SJSA1 (cell line): ENCODE measurements at places on chromosomes 4 and X. TPM values are rescaled to one million over a fixed set of nuclear protein-coding genes. Genes with fewer than 3 reads are reported as not detected.

DNA sequence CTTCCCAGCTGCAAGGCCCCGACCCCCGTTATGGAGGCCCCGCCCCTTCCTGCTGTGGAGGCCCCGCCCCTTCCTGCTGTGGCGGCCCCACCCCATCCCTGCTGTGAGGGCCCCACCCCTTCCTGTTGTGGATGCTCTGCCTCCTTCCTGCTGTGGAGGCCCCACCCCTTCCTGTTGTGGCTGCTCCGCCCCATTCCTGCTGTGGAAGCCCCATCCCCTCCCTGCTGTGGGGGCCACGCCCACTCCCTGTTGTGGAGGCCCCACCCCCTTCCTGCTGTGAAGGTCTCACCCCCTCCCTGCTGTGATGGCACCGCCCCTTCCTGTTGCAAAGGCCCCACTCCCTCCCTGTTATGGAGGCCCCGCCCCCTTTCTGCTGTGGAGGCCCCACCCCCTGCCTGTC lies 104.9 kb upstream of the PSAPL1 start:
- peak; percentile 54 for DNase-seq

NALF2 gene
- not detected in 2 replicates for total RNA-seq

- DNase-seq = no peak
Measured at GRCh38 chr4:70515367-70516250, 2.8 kb upstream of the AMTN start.

DNA sequence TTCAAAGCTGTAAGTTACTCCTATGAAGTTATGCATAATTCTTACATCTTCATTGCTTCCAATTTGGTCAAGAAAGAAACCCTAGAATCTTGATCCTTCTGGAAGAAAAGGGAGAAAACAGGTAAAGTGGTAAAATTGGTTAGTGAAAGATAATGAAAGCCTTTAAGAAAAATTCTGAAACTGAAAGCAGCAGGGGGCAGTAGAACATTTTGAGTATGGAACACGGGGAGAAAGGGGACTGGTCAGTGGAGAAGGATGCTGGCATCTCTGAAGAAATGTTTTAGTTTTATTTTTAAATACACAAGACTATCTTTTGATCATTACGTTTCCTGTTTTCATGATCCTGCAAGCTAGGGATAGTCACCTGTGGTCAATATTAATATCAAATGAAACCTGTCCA lies 54.3 kb downstream of the SLIT2 start:
- DNase-seq = no peak

CT45A9 gene
- total RNA-seq = not detected in 2 replicates

GRCh38 chr4:81796790-81797528 lies 325.3 kb upstream of the RASGEF1B start:
- DNase-seq = no peak

DNA sequence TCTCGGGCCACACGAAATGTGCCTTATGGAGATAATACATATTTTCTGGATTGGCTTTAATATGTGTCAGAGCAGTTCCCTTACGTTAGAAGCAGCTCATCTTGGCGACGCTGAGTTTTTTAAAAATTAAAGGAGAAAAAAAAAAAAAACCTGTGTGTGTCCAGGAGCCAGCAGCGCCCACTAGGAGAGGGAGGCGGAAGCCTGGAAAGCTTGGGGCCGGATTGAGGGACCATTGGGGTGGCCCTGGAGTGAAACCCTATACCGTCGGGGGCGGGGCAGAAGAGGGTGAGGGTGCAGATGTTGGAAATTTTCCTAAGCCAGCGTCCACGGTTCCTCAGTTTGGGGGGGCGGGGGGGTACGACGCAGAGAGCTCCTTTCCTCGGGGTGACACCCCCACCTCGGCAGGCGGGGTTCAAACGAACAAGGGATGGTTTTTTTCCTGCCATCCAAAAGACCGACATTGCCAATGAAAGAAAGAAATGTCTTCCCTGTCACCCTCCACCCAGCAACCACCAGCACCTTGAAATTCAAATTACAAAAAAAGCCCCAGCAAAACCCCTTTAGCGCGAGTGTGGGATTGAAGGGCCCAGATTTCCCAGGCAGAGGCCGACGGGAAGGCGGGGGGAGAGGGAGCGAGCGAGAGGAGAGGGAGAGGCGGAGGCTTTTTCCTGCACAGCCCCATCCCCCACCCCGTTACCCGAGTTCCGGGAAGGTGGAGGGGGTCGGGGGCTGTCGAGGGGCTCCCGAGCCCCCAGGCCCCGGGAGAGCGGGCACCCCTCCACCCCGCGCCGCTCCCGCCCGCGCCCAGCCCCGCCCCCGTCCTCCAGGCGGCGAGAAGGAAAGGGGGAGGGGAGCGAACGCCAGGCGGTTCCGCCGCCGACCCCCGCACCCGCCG lies 859 bp downstream of the SMARCA1 start:
- DNase-seq = peak; percentile 62

AMER1 gene
- 2.3 and 3.4 TPM in 2 replicates for total RNA-seq

DNA sequence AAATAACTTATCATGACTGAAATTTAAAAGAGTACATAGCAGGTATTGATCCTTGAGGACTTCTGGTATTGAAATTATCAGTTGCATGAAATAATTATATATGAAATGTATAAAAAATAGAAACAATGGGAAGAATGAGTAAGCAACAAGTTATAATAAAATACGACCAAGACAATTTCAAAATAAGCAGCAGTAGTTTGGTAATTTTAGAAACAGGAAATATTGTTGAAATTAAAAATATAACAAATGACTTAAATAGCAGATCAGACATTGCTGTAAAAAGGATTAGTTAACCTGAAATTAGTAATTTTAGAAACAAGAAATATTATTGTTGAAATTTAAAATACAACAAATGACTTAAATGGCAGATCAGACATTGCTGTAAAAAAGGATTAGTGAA lies 152.3 kb downstream of the BTC start:
- no peak for DNase-seq

DNA sequence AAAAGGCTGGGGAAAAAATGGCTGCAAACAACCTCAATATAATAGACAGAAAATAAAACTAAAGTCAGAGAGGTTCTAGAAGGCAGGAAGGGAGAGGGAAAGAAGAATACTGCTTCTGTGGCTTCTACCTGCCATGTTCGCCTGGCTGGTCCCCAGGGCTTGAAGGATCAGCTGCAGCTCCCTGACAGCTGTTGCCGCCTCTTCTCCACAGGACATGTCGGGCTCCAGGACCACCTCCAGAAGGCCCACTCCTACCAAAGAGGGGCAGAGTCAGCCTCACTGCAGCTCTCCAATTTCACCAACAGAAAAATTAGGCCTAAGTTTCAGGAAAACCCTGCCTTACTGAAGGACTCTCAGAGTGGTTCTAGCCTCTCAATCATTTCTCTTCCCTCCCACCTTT lies 44.9 kb downstream of the GATB start:
- no peak for DNase-seq

GUCY1A1 gene
- not detected in 2 replicates for total RNA-seq

RHOXF2B gene
- total RNA-seq = not detected in 2 replicates

GRCh38 chr4:93480452-93480851 lies 348.1 kb upstream of the ATOH1 start:
- DNase-seq = no peak

JCHAIN gene
- total RNA-seq = not detected in 2 replicates

DNA sequence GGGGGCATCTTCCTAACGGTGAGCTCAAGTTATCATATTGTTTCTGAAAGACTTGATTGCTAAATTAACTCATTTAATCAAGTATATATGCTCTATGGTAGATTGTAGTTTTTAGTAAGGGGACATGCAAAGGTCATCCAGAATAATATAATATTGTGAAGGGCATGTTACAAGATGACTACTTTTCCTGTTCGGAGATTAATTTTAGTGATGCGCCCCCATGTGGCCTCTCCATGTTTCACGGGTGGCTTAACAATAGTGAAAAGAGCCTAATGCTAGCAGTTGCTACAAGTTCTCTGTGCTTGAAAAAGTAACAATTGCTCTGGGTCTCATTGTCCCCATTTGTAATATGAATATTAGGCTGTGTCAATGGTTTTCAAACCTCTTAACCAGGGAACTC lies 12.2 kb downstream of the SMPX start:
- DNase-seq = peak; percentile 1

MAGEA1 gene
- total RNA-seq = not detected in 2 replicates

GRCh38 chr4:108034565-108034964 lies 44.9 kb downstream of the HADH start:
- DNase-seq = no peak

DNA sequence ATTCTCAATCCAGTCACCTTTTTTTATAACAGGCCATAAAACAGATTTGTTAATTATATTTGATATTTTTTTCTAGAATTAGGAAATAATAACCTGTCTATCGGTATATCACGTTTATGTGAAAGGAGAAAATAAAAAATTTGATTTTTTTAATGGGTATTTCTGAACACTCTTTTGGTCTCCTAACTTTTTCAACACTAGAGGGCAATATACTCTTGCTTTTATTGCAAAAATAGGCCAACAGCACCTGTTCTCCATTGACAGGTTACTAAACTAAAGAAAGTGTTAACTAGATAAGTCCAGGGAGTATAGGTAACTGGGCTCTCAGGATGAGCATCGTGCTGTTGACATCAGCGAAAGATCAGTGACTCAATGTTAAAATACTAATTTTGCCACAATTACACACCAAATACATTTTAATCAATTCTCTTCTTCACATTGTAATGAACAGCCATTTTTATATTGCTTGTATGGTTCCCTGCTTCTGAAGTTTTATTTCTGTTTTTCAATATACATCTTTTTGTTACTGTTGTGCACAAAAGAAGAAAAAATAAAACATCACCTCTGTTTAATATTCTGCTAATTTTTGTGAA lies 22.8 kb downstream of the NDST4 start:
- no peak for DNase-seq

NR0B1 gene
- 12.1 and 12.5 TPM in 2 replicates for total RNA-seq
